ENCODE measurements at places on chromosomes 1 and 21.

GRCh38 chr1:25209516-25209915 is 22.8 kb downstream of the SYF2 start:
- no peak for DNase-seq
- no peak overlapping the region for H3K27ac ChIP-seq
- no peak overlapping the region for H3K4me3 ChIP-seq
- H3K4me1 ChIP-seq, result no peaks in the 10 kb centered on the region
- H3K36me3 ChIP-seq, result no peaks in the 10 kb centered on the region

GRCh38 chr1:36885540-36886357 is 148.6 kb downstream of the GRIK3 start:
- H3K36me3 ChIP-seq, result no peaks in the 10 kb centered on the region
- H3K27me3 ChIP-seq, result no peaks in the 10 kb centered on the region
- H3K4me3 ChIP-seq, result no peak overlapping the region
- H3K4me1 ChIP-seq, result no peaks in the 10 kb centered on the region
- H3K27ac ChIP-seq, result no peak overlapping the region

GRCh38 chr1:56411484-56412180 is 167.7 kb downstream of the PLPP3 start:
- H3K4me3 ChIP-seq, result no peak overlapping the region
- H3K36me3 ChIP-seq, result no peaks in the 10 kb centered on the region
- DNase-seq, result no peak

- no peaks in the 10 kb centered on the region for H3K27me3 ChIP-seq
- H3K4me3 ChIP-seq, result peak overlapping the region; percentile 74
- peak; percentile 91 for DNase-seq
Observed at GRCh38 chr1:159854116-159854692, 8.3 kb downstream of the VSIG8 start.

GRCh38 chr21:29219165-29219770 is 79.5 kb upstream of the BACH1 start:
- H3K27ac ChIP-seq, result no peak overlapping the region
- H3K4me1 ChIP-seq, result no peaks in the 10 kb centered on the region
- H3K27me3 ChIP-seq, result no peaks in the 10 kb centered on the region
- H3K36me3 ChIP-seq, result no peaks in the 10 kb centered on the region

- H3K4me1 ChIP-seq, result peaks cover 4% of the 10 kb centered on the region
- H3K27ac ChIP-seq, result no peak overlapping the region
- peaks cover 43% of the 10 kb centered on the region for H3K36me3 ChIP-seq
- H3K4me3 ChIP-seq, result no peak overlapping the region
- DNase-seq, result no peak
Observed at GRCh38 chr1:65434760-65435159, 14.3 kb downstream of the LEPR start.

- no peak overlapping the region for H3K27ac ChIP-seq
- no peaks in the 10 kb centered on the region for H3K27me3 ChIP-seq
- DNase-seq, result no peak
- H3K4me3 ChIP-seq, result no peak overlapping the region
Observed at GRCh38 chr1:175536921-175537320, 206.5 kb downstream of the TNR start.

DNA sequence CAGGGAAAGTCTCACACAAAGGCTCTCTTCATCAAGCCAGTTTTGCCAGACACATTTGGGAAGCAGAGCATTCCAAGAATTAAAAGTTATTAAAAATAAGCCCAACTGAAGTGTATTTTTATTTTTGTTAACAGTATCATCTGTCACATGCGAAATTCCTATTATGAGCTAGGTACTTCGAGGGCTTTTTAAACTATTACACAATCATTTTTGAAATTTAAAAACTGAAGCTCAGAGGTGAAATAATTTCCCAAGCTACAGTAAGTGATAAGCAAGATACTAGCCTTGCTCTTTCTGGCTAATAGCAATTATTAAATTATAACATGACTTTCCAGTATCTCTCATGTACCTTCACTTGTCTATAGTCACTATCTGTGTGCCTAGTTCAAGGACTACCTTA is 12.0 kb upstream of the NRAS start:
- no peak overlapping the region for H3K27ac ChIP-seq
- H3K27me3 ChIP-seq, result no peaks in the 10 kb centered on the region
- no peak overlapping the region for H3K4me3 ChIP-seq
- no peaks in the 10 kb centered on the region for H3K4me1 ChIP-seq
- no peak for DNase-seq

All from upper lobe of right lung (tissue), 1 donor.